ENCODE measurements at places on chromosomes 11 and 22.

- DNase-seq = no peak
Observed at GRCh38 chr11:6626971-6627761, 7.9 kb upstream of the TPP1 start.

DNA sequence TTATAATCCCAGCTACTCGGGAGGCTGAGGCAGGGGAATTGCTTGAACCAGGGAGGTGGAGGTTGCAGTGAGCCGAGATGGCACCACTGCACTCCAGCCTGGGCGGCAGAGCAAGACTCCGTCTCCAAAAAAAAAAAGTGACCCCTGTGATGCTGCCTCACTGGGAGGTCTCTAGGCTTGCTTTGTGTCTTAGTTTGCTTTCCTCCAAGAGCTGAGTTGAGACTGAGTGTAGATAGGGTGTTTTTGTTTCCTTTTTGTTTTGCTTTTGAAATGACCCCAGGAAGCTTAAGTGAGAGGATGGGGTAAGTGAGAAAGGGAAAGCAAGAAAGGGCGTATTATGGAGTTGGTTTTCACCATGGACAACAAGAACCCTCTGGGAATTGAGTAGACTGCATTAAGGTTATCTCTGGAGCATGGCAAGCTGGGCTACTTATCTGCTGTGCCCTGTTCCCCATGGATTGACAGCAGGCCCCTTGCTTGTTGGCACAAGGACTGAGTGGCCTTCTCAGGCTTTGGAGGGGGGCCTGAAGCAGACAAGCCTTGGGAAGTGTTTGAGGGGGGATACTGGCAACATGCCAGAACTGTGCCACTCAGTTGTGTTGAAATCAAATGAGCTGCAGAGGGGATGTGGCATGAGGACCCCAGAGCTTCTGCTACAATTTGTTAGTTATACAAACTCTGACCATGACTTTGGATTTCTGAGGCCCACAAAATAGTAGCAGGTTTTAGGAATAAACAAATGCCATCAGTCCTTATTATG lies 300.6 kb upstream of the C11orf87 start:
- no peak for DNase-seq

- no peak for DNase-seq
Observed at GRCh38 chr11:27619039-27619574, 81.1 kb downstream of the BDNF start.

- DNase-seq = no peak
Observed at GRCh38 chr11:76634886-76635285, 35.7 kb downstream of the LRRC32 start.

- DNase-seq = no peak
Observed at GRCh38 chr11:47991266-47991830, 11.0 kb downstream of the PTPRJ start.

- DNase-seq = no peak
Observed at GRCh38 chr11:134836561-134836960, 424.5 kb upstream of the B3GAT1 start.

- peak; percentile 19 for DNase-seq
Observed at GRCh38 chr11:62025487-62026105, 58.2 kb upstream of the FTH1 start.

DNA sequence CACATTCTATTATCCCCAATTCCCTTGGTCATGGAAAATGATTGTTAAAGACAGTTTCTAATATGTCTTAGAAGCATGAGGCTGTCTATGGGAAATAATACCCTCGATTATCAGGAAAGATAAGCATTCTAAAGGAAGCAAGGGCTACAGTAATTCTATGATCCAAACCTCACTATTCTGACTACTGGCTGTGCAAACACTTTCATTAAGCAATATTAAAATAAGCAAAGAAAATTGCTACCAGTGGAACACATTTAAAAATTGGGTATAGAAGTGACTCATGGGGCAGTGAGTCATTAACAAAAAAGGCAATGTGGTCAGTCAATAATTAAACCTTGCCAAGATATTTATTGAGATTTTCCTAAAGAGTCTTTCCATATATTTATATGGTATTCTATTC lies 1415.2 kb upstream of the TENM4 start:
- DNase-seq = no peak

GRCh38 chr11:111978028-111978771 lies 41.1 kb downstream of the DIXDC1 start:
- DNase-seq = no peak

DNA sequence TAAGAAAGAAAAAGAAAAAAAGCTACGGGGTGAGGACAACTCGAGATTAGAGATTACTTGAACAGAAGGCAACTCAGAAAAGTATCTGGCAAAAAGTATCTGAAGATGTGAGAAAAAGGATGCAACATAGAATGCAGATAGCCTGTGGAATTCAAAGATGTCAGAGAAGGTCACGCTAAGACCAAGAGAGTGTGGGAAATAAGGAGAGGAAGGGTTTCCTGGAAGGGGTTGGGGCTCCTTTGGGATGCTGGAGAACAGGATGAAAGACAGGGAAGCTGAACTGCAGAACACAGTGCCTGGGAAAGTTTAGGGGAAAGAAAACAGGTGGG lies 1.2 kb downstream of the GUCY1A2 start:
- DNase-seq = no peak

DNA sequence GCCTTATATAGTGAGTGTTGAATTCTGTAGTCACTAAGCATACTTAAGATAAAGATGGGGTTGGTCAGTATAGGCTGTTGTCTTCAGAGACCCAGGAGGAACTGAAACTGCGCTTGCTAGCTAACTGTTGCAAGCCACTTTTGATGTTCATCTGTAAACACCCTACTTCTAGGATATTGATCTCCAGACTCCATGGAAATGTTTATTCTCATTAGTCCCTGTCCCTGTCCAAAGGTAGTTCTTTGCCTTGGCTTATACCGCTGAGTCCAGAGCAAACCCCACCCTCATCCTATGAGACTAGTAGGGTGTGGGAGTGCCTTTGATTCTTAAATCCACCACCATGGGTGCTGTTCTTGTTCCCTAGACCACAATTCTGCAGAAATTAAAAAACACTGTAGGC lies 36.4 kb downstream of the DEPDC5 start:
- no peak for DNase-seq

DNA sequence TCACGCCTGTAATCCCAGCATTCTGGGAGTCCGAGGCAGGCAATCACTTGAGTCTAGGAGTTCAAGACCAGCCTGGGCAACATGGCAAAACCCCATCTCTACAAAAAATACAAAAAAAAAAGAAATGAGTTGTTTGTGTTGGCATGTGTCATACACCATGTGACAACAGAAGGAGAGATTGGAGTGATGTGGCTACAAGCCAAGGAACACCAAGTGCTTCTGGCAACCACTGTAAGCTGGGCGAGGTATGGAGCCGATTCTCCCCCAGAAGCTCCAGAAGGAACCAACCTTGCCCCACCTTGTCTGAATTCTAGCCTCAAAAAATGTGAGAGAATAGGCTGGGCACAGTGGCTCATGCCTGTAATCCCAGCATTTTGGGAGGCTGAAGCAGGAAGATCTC lies 39.1 kb upstream of the SLC35C1 start:
- DNase-seq = no peak

- no peak for DNase-seq
Observed at GRCh38 chr11:78787696-78788095, 213.0 kb upstream of the NARS2 start.

- DNase-seq = no peak
Observed at GRCh38 chr11:111388842-111389241, 9.8 kb upstream of the POU2AF1 start.

GRCh38 chr11:123304828-123305466 lies 109.9 kb upstream of the CLMP start:
- no peak for DNase-seq

DNA sequence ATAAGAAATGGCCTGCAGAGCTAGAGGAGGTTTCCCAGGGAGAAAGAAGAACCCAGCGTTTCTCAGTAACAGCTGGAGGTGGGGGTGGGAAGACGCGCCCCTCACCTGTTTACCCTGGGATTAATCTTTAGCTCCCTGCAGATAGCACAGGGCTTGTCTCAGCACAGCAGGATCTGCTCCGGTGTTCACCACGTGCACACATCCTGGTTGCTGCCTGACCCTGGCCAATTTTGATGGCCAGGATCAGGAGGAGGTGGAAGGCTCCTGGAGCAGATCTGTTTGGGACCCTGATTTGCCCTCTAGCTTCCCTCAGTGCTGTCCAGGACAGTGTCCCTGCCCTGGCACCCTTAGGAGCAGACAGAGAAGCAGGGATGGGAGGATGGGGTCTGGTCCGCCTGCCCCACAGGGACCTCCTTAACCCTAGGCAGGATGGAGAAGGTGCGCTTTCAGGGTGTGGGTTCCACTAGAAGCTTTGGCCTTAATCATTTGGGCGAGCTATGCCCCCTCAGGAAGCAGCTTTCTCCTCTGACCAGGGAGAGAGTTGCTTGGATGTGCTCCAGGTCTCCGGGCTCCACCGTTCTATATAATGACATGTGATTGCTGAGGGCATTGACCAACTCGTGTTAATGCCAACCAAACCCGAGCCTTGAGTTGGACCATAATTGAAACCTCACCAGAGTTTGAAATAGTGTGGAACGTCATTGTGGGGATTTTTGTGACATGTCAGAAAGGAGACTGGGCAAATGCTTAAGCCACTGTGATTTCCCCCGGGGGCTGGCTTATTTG lies 19.3 kb downstream of the UPB1 start:
- no peak for DNase-seq

DNA sequence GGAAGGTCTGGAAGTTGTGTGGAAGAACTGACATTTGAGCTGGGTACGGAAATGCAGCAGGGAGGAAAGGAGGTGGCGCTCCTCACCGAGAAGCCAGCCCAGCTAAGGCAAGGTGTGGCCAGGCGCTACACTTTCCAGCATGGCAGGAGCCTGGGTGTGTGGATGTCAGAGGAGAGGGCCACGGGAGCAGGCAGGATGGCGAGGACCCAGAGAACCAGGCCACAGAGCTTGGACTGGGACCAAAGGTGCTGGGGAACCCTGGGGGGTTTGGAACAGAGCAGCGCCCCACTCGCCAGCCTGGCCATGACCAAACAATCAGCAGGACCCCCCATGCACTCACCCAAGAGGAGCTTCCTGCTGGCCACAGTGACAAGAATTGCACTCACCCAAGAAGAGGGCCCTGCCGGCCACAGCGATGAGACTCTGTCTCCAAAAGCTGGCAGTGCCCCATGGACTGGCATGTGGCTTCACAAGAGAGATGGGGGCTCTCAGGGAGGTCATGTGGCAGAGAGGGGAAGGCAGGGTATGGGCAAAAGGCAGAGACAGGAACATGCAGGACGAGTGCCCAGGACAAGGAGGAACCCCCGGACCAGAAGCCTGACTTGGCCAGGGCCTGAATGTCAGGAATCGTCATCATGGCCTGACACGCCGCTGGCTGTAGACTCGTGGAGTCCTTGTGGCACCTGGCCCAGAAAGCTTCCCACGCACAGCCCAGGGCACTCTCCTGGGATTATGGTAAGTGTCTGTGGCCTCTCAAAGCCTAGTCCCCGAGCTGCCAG lies 45.4 kb downstream of the IGF2 start:
- no peak for DNase-seq

DNA sequence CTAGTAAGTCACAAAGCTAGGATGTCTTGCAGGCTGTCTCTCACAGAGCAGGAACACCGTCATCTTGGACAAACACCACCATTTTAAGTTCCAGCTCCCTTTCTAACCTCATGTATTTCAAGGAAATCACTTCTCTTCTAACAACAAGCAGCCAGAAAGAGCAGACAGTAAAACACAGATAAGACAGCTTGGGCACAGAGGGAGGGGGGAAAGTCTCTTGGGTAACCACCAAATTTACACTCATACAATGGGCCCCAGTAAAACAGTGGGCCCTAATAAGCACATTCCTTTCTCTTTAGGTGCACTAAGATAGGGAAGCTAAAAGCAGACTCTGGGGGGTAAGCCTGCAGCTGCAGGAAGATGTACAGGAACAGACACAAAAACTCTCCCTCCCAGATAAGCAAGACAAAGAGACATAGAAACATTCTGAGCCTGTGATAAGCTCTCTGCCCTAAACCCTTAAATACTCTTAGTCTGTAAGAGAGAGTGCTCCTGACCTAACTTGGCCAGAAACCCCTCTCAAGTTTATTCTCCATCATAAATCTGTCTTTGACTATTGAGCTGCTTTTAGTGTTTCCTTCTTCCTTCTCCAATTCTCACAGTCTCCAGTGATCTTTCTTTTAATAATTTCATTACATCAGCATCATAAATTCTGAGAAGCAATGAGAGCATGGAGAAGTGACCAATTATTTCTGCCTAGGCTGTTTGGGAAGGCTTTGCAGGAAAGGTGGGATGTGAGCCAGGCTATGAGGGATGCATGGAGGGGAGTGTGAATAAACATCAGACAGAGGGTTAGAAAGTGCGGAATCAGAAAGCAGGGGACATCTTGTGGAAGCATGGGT lies 7.4 kb downstream of the OR10D3 start:
- DNase-seq = no peak

GRCh38 chr22:17257121-17258001 lies 38.1 kb upstream of the ADA2 start:
- DNase-seq = no peak

- DNase-seq = no peak
Observed at GRCh38 chr11:119210050-119210449, 3.9 kb downstream of the CBL start.

- no peak for DNase-seq
Observed at GRCh38 chr22:49007013-49007653, 820.5 kb downstream of the BRD1 start.

DNA sequence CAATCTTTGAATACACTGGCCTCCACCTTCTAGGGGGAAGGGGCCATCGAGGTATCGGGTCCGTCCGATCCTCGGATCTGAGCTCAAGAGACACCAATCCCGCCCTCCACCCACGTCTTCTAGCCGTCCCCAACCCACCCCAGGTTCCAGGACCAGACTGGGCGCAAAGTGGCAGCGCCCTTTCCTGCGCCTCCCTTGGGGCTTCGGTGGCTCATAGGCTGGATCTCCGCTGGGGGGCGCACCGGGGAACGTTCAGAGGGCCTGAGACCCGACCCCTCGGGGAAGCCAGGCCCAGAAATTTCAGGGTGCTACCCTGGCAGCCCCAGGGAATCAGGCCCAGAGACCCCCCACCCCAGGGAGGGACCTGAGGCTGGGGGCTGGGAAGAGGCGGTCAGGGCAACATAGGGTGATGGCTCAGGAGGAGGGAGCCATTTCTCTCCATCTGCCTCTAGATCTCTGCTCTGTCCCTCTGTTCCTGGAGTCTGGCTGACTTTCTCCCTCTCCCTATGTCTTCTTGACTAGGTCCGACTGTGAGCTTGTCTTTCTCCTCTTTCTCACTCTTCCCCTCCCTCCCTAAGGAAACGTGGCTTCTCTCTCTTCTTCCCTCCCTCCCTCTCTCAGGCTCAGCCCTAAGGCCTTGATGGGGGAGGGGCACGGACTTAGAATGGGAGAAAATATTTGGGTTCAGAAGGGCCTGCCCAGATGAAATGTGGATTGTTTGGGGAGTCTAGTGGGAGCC lies 1.1 kb downstream of the CREB3L1 start:
- no peak for DNase-seq

DNA sequence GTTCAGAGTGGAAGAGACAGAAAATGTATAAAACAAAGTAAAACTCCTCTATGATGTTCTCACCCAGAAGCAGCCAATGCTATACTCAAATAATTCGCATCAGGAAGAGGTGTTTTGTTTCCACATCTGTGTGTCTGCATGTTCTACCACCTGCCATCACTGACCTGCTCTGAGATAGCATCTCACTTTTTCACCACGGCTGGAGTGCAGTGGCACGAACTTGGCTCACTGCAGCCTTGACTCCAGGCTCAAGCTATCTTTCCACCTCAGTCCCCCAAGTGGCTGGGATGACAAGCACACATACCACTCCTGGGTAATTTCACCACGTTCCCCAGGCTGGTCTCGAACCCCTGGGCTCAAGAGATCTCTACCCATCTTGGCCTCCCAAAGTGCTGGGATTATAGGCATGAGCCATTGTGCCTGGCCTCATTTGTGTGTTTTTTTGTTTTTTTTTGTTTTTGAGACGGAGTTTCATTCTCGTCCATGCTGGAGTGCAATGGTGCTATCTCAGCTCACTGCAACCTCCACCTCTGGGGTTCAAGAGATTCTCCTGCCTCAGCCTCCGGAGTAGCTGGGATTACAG lies 14.4 kb downstream of the TALDO1 start:
- DNase-seq = no peak
